Activated CD8-positive, alpha-beta T cell treated with anti-CD3 and anti-CD28 coated beads for 36 hours (primary cell): ENCODE measurements at places on chromosomes 7 and 10. TPM values are rescaled to one million over a fixed set of nuclear protein-coding genes. Genes with fewer than 3 reads are reported as not detected.

VWA2 gene
- not detected for total RNA-seq

- H3K27ac ChIP-seq: no peak overlapping the region
- no peaks in the 10 kb centered on the region for H3K36me3 ChIP-seq
- H3K4me3 ChIP-seq: no peak overlapping the region
- H3K27me3 ChIP-seq: no peaks in the 10 kb centered on the region
Measured at GRCh38 chr10:65622608-65623007, 1303.2 kb upstream of the LRRTM3 start.

DNA sequence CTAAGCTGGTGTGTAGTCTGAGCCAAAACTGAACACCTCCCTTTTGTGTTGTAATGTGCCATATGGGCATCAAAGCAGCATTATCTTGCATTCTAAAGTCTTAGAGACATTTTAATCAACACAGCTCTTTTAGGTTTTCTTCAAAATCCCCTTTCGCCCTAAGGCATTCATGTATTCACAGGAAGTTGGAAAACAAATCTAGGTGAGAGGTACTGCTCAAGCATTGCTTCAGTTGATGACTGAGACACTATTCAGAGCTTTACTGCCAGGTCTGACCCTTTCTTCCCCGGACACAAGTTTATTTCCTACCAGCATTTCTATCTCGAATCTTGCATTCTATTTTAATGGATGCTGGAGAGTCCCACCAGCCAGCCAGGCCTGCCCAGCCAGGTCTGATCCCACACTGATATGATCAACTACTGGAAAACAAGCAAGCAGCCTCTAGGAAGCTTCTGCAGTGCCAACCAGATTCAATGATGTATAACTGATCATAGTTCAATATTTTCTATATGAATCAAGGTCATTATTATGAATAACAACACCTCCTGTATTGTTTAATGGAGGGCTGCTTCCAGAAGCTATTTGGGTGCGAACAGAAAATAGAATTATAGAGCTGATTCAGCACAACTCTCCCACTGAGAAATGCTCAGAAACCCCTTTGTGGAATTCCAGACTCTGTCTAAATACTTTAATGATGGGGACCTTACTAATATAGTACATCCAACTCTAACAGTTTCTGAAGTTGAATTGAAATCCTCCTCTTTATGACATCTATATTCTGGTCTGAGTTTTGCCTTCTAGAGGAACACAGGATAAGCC is 4.0 kb upstream of the BRAF start:
- no peak overlapping the region for H3K4me3 ChIP-seq
- H3K27me3 ChIP-seq: peaks cover 4% of the 10 kb centered on the region
- no peak overlapping the region for H3K27ac ChIP-seq

DNA sequence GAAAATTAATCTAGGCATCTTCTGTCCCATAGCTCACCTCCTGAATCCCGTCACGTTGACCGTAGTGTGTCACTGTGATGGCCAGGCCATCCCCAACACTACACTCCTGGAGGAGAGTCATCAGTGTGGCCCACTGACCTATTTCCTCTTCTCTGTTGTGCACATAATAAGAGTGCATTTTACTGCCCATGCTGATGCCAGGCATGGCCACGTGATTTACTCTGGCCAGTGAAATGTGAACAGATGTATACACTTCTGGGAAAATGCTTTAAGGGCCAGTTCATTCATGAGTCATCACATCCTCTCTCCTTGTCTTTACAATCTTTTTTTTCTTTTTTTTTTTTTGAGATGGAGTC is 101.9 kb upstream of the PIP4K2A start:
- H3K4me1 ChIP-seq: peaks cover 13% of the 10 kb centered on the region
- H3K4me3 ChIP-seq: no peak overlapping the region
- H3K27me3 ChIP-seq: no peaks in the 10 kb centered on the region
- H3K36me3 ChIP-seq: no peaks in the 10 kb centered on the region

DNA sequence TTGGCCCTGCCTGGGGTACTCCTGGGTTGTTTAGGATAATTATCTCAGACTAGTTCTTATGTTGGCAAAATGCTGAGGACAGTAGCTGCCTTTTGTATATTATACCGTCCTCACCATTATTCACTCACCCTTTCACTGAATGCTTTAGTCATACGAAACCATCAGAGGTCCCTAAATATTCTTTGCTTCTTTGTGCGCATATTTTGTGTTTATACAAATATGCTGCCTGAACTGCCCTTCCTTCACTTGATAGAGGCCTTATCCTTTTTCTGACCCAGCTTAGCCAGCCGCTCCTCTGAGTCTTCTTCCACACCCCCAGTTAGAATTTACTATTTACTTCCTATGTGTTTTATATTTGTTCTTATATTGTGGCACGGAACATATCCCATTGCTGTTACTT is 70.2 kb upstream of the OSBPL3 start:
- no peaks in the 10 kb centered on the region for H3K36me3 ChIP-seq
- H3K27ac ChIP-seq: no peak overlapping the region
- no peaks in the 10 kb centered on the region for H3K27me3 ChIP-seq
- no peak overlapping the region for H3K4me3 ChIP-seq
- DNase-seq: no peak
- no peaks in the 10 kb centered on the region for H3K4me1 ChIP-seq

DNA sequence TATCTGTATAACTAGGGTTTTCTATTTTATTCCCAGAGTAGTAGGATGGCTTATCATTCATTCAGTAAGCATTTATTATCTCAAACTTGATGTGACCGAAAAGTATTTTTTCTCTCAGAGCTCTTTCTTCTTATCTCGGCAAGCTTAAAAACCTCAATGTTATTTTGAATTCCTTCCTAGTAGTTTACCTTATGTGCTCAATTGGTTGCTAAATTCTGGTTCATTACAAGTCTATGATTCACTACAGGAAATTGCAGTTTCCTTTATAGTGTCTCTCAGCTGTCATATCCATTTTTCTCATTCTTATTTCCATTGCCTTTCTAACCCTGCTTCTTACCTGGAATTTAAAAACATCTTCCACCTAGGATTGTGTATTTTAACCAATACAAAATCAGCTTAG is 12.6 kb upstream of the ICA1 start:
- DNase-seq: no peak
- no peaks in the 10 kb centered on the region for H3K36me3 ChIP-seq
- no peaks in the 10 kb centered on the region for H3K4me1 ChIP-seq
- H3K27ac ChIP-seq: no peak overlapping the region

- no peak overlapping the region for H3K27ac ChIP-seq
- H3K27me3 ChIP-seq: no peaks in the 10 kb centered on the region
- peaks cover 33% of the 10 kb centered on the region for H3K36me3 ChIP-seq
- H3K4me1 ChIP-seq: peaks cover 30% of the 10 kb centered on the region
- no peak overlapping the region for H3K4me3 ChIP-seq
Measured at GRCh38 chr10:100522945-100523344, 3.3 kb upstream of the SEC31B start.

- no peaks in the 10 kb centered on the region for H3K4me1 ChIP-seq
- H3K36me3 ChIP-seq: no peaks in the 10 kb centered on the region
- DNase-seq: no peak
- no peak overlapping the region for H3K4me3 ChIP-seq
- H3K27ac ChIP-seq: no peak overlapping the region
Measured at GRCh38 chr7:132092106-132092505, 484.2 kb downstream of the PLXNA4 start.

GRCh38 chr7:1284743-1285458 is 52.2 kb downstream of the UNCX start:
- no peak overlapping the region for H3K4me3 ChIP-seq
- no peak for DNase-seq
- H3K4me1 ChIP-seq: no peaks in the 10 kb centered on the region
- no peak overlapping the region for H3K27ac ChIP-seq
- peaks cover 3% of the 10 kb centered on the region for H3K27me3 ChIP-seq
- no peaks in the 10 kb centered on the region for H3K36me3 ChIP-seq

DNA sequence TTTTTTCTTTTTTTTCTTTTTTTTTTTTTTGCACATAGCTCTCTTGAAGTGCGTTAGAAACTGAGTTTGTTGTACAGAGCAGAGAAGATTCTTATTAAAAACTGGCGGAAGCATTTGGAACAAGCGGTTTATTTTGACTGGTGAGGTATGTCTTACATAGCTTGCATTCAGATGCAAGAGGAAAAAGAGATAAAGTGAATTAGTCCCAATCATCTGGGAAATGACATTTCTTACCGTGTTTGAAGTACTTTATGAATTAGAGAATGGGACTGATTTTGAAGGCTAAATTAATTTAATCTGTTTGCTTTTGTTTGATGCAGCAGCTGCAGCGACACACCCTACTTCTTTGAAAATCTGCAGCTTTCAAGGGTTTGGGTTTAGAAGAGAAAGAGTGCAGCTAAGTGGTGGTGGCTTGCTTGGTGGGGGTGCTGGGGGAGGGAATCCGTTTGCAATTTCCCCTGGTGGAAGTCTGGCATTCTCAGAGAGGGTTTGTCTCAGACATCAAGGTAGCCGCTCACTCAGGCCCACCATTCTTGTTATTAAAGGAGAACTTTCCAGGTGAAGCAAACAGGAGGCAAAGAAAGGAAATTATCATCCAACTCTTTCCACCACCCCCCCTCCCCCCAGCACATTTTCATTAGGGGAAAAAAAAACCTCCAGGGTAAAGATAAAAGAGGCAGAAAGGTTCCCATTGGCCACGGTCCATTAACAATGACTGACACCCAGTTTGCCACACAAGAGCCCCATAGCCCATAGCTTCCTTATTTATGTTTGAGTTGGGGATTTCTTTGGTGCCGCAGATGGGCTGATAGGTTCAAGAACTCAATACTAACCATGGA is 231.7 kb downstream of the SKIDA1 start:
- no peaks in the 10 kb centered on the region for H3K36me3 ChIP-seq
- no peak for DNase-seq
- H3K4me3 ChIP-seq: no peak overlapping the region
- H3K27me3 ChIP-seq: peaks cover 9% of the 10 kb centered on the region
- peaks cover 4% of the 10 kb centered on the region for H3K4me1 ChIP-seq
